ENCODE measurements at places on chromosomes 7 and 10. TPM values are rescaled to one million over a fixed set of nuclear protein-coding genes. Genes with fewer than 3 reads are reported as not detected.
A peak's percentile ranks its signal among the peaks of the same experiment; 100 is the strongest.

DNA sequence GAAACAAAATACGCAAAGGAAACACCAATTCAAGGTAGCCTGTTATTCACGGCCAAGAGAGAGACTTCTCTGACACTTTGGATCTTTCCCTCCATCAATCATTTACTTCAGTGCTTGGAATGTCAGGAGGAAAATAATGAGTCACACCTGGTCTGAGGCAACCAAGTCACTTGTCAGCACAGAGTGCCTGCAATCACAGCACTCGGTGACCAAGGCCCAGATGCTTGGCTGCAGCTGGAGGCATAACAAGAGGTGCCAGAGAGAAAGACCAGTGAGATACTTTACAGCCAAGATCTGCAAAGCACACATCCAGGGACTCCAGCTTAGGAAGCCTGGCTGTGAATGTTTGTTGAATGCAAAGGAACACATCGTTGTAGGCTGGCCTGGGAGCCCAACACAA lies 33.9 kb downstream of the ASB13 start:
- no peak for DNase-seq

SYCE1 gene
- not detected for total RNA-seq

EN2 gene
- total RNA-seq: not detected

GPR158 gene
- 1.5 TPM for total RNA-seq

GRCh38 chr10:68007356-68007755 lies 67.7 kb downstream of the HERC4 start:
- no peak for DNase-seq

- DNase-seq: no peak
Measured at GRCh38 chr7:105887569-105888189, 11.3 kb upstream of the ATXN7L1 start.

FAM131B gene
- 28.8 TPM for total RNA-seq

MAGI2 gene
- 26.4 TPM for total RNA-seq

ABCA13 gene
- total RNA-seq: 0.16 TPM

- no peak for DNase-seq
Measured at GRCh38 chr7:50376056-50376820, 71.7 kb downstream of the IKZF1 start.

DNA sequence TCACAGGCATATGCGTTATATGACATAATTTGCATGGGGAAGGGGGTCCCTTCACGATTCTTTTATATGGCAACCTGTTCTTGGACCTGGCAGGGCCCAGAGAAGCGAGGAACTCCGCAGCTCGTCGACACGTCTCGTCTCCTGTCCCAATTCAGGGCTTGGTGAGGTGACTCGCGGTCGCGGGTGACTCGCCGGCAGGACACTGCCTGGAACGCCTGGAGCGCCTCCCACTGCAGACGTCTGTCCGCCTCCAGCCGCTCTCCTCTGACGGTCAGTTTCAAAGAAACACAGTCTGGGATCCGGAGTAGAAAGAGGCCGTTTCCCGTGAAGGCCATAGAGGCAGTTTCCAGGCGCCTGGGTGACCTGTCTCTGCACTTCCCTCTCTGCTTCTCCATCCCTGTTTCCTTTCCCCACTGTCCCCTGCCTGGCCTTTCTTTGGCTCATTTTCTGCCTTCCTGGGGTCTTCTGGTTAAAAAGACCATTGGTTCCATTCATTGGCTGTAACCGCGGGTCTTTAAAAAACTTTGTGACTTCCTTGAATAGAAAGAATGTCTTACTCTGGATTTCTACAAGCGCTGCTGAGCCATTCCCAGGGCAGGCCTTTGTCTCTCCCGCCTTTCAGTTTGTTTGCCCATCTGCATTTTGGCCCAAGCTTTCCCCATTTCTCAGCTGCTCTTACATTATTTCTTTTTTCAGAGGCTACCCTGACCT lies 1.2 kb downstream of the UPP1 start:
- DNase-seq: peak; percentile 77

HKDC1 gene
- not detected for total RNA-seq

DNA sequence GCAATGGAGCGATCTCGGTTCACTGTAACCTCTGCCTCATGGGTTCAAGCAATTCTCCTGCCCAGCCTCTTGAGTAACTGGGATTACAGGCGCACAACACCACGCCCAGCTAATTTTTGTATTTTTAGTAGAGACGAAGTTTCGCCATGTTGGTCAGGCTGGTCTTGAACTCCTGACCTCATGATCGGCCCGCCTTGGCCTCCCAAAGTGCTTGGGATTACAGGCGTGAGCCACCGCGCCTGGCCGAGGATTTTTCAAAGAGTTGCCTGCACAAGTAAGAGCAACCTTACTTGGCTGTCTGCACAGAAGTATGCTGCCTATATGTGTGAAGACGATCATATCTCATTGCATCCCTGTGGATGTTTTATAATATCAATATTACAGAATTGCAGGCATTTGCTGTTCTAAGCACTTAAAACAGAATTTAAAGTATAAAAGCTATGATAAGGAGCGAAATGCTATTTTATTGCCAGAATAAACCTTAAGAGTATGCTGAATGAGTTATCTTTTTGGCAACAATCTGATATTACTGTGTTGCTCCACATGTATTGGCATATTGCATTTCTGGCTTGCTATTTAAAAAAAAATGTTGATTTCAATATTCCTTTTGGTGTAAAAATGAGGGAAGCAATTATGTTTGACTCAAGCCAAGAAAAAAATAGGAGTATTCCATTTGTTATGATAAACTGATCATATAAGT lies 379.4 kb upstream of the SEMA3D start:
- DNase-seq: no peak

FAM13C gene
- 0.94 TPM for total RNA-seq

- DNase-seq: no peak
Measured at GRCh38 chr10:101273330-101273729, 44.1 kb upstream of the LBX1 start.

DNA sequence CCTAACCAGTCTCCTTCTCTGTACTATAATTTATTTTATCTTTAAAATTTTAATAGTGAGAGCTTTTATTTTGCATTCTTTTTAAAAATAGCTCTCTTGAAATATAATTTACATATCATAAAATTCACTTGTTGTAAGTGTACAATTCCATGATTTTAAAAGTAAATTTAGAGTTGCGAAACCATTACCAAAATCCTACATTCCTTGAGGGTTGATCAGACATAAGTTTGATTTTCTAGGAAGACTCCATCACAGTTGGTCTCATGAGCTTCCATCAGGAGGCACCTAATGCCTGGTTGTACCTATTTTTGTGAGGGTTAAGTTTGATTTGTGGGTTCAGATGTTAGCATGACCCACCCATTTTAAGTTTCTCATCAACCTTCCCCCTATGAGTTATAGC lies 108.1 kb downstream of the BMPER start:
- DNase-seq: no peak

GRCh38 chr10:78747401-78748234 lies 321.1 kb upstream of the ZMIZ1 start:
- no peak for DNase-seq

- no peak for DNase-seq
Measured at GRCh38 chr10:125747417-125747816, 27.9 kb downstream of the EDRF1 start.

GRCh38 chr10:90884431-90884830 lies 12.7 kb downstream of the RPP30 start:
- DNase-seq: no peak

GRCh38 chr10:15562578-15562977 lies 157.1 kb downstream of the ITGA8 start:
- no peak for DNase-seq

GRCh38 chr10:16742165-16742960 lies 74.9 kb downstream of the RSU1 start:
- no peak for DNase-seq

GRCh38 chr10:97598407-97599271 lies 9.1 kb downstream of the C10orf62 start:
- no peak for DNase-seq

- no peak for DNase-seq
Measured at GRCh38 chr7:34718867-34719266, 60.8 kb downstream of the NPSR1 start.

GRCh38 chr7:105752671-105753275 lies 123.6 kb downstream of the ATXN7L1 start:
- no peak for DNase-seq
